ENCODE measurements at places on chromosomes 16 and 17.

- no peak for DNase-seq
Observed at GRCh38 chr17:73879987-73880386, 235.7 kb upstream of the SDK2 start.

GRCh38 chr16:78715106-78715505 lies 615.7 kb downstream of the WWOX start:
- DNase-seq = no peak

DNA sequence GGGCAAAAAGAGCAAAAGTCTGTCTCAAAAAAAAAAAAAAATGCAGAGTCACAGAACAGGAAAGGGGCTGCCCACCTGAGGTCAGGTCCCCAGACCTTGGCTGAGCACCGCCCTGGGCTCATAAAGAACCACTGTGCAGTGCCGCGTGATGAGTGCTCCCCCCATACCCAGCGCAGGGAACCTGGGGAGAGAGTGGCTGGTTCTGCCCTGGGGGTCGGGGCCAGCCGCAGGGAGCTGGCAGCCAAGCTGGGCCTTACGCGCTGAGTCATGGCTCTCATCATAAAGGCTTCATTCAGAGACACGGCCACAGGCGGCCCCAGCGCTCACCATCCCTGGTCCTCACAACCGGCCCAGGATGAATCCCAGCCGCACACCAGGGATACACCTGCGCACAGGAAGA lies 80.7 kb downstream of the RAB11FIP4 start:
- no peak for DNase-seq

DNA sequence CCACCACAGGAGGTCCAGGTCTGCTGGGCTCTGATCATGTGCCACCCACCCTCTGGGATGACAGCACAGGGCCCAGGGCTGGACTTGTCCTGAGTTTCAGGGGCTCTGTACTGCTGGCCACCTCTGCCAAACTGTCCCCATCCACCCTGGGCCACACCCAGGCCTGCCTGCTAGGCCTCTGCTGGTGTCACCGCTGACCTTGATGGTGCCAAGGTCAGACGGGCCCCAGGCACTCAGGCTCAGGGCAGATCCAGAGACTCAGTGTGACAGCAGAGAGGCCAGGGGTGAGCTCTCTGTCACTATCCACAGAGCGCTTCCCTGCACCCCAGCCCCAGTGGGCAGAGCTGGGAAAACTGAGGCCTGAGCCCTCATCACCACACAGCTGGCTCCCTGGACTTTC lies 75.6 kb downstream of the RMI2 start:
- DNase-seq = no peak

DNA sequence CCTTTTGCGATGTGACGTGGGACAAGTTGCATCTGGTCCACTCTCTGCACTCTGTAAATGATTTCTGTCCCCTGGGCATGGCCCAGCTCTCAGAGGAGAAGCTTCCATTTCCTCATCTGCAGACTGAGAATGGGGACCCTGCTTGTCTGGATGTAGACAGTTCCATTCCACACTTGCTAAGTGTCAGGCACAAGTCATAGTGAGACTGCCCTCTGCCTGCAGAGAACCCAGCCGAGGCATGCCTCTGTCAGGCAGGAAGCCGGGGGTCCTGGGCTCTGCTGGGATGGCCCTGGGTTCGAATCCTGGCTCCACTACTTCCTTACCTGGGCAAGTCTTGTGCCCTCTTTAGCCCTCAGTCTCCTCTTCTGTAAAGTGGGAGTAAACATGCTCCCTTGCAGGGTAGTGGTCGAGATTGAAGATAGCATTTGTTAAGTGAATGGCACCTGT lies 4.1 kb downstream of the MAP2K3 start:
- no peak for DNase-seq

- DNase-seq = no peak
Observed at GRCh38 chr17:72775919-72776318, 316.6 kb downstream of the SLC39A11 start.

- peak; percentile 27 for DNase-seq
Observed at GRCh38 chr16:22098405-22099255, 6.3 kb downstream of the VWA3A start.

- DNase-seq = no peak
Observed at GRCh38 chr16:14186007-14186794, 115.1 kb downstream of the MRTFB start.

DNA sequence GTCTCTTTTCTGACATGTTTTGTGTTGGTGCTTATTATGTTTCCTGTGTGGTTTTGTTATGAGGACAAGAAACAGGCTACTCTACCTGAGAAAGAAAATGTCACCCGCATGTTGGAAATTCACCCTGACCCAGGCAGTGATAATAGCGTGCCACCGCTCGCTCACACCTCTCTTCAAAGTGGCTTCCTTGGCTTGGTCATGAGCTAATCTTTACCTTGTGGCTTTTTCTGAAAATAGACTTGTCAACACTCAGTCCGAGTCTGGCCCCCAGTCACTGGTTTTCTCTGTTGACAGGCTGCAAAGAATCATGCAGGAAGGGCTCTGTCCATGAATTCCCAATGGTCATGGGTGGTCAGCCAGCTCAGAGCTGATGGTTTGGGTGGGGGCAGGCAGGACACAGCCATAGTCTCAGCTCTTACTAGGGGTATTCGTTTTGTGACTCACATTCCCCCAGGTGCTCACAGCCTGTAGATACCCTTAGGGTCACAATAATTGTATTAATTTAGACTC lies 121.3 kb upstream of the CACNG5 start:
- no peak for DNase-seq

DNA sequence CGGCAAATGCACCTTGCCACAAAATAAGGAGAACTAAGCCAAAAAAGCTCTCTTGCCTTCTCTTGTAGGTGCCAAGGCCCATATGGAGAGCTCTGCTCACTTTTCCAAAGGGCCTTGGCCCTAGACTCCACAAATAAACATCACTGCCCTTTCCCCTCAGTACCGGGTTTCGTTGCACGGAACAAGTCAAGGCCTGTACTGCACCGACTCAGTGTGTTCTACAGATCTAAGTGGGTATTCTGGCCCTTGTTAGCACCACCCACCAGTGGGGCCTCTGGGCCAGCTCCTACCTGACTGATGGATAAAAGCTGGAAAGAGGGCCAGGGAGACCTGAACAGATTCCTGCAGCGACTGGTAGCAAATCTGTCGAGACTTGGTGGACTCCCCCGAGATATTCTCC lies 43.7 kb upstream of the GSG1L start:
- DNase-seq = no peak

DNA sequence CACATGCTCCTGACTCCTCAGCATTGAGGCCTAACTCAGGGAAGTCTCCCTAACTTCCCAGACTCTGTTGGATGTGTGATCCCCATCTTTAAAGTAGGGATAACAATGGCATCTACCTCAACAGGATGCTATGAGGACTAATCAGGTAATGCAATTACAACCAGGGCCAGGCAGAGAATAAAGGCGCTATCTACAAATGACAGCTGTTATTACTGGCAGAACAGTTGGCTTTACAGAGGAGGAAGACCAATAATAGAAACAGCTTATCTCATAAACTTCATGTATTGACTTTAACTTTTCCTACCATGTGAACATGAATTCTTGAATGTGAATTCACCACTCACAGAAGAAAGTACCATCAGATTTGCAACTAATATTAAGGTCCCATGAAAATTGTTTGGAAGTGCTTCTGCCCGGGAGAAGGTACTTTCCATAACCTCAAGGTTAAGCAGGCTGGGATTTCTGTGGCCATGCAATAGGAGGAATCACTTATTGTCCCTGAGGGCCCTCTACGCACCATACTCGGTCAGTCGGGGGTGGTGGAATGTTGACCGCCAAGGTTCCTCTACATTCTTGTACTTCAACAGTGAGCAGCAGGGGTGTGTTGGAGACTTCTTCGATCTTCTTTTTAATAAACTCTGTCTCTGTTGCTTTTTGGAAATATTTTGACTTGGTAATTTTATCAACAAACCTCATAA lies 22.6 kb upstream of the ERN1 start:
- DNase-seq = no peak

DNA sequence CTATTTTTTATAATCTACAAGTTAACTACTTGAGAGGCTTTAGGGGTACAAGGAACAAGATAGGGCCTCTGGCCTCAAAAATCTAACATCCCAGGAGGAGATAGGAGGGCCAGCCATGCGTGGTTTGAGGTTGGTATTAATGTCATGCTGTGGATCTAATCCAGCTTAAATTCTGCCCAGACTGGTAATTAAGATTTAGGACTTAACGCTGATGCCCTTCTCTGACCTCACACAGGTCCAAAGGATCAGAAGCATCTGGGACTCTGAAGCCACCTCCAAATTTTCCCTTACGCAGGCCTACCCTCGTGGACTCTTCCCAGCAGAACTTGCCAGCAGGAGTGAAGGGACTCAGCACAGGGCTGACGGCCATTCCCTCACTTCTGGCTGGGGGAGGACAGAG lies 15.1 kb downstream of the SLC6A4 start:
- no peak for DNase-seq

GRCh38 chr16:75311383-75311938 lies 60.0 kb upstream of the BCAR1 start:
- DNase-seq = no peak

DNA sequence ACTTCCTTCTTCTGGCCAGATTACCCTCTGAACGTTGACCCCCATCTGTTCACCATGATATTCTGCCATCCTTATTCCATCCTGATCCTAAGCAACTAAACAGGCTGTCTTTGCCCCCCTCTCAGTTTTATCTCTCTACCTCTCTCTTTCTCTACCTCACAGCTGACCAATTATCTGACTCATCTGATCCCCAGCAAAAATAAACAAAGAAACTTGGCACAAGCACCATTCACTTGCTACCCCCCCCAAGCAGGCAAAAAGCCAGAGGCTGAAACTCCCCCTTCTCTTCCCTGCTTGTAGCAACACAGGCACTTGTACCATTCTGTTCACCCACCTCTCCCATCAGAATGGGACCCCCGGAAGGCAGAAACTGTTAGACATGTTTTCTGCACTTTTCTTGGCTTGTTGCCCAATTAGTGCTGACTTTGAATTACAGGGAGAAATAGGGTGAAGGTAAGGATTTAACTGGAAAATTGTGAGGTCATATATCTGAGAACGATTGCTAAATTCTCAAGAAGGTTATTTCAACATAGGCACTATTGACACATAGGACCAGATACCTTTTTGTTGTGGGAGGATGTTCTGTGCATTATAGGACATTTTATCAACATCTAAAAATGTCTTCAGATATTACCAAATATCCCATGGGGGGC lies 163.2 kb downstream of the TOX3 start:
- DNase-seq = no peak

- DNase-seq = no peak
Observed at GRCh38 chr16:354291-354881, 1.9 kb upstream of the AXIN1 start.

DNA sequence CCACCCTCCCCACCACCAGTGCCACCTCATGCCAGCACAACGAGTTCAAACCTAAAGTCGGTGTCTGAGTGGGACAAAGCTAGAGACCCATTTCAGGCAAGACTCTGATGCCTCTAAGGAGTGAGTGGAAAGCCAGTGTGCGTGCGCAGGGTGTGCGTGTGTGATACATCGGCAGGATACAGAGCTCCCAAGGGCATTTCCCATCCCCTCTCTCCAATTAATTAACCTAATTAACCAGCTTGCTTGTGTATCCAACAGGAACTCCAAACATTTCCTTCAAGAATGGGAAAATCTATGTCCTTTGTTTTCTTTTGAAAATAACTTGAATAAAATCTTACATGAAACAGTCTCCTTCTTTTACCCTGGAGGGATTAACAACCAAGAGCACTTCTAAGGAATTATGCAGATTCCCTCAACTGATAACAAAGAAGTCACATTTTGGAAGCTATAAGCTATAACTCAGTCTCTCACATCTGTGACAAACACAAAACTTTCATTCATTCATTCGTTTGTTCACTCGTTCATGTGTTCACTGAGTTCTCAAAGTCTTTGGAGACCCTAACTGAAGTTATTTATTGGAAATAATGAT lies 9.9 kb downstream of the ATPAF2 start:
- DNase-seq = no peak

DNA sequence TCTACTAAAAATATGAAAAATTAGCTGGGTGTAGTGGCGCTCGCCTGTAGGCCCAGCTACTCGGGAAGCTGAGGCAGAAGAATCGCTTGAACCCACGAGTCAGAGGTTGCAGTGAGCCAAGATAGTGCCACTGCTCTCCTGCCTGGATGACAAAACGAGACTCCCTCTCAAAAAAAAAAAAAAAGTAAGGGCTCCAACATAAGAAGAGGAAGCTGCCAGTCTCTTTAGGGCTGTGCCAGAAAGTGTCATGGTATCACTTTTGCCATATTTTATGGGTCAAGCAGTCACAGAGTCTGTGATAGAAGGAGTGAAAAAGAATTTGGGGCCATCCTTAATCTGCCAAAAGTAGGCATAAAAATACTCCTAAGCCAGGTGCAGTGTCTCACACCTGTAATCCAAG lies 1.4 kb upstream of the PIPOX start:
- DNase-seq = no peak

GRCh38 chr17:79572136-79572925 lies 38.5 kb downstream of the RBFOX3 start:
- no peak for DNase-seq

DNA sequence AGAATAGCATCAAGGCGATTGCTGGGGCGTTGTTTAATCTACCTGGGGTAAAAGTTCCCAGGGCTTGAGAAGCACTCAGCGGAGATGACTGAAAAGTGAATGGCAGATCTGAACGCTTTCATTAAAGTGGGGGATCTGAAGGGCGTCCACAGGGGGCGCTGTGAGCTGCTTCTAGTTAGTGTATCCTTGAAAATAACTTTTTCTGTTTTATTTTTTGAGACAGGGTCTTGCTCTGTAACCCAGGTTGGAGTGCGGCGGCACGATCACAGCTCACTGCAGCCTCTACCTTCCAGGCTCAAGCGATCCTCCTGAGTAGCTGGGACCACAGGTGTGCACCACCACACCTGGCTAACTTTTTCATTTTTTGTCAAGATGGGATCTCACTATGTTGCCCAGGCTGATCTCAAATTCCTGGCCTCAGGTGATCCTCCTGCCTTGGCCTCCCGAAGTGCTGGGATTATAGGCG lies 360.4 kb downstream of the SEC14L1 start:
- no peak for DNase-seq

- no peak for DNase-seq
Observed at GRCh38 chr17:36632916-36633771, 31.8 kb downstream of the MRM1 start.

DNA sequence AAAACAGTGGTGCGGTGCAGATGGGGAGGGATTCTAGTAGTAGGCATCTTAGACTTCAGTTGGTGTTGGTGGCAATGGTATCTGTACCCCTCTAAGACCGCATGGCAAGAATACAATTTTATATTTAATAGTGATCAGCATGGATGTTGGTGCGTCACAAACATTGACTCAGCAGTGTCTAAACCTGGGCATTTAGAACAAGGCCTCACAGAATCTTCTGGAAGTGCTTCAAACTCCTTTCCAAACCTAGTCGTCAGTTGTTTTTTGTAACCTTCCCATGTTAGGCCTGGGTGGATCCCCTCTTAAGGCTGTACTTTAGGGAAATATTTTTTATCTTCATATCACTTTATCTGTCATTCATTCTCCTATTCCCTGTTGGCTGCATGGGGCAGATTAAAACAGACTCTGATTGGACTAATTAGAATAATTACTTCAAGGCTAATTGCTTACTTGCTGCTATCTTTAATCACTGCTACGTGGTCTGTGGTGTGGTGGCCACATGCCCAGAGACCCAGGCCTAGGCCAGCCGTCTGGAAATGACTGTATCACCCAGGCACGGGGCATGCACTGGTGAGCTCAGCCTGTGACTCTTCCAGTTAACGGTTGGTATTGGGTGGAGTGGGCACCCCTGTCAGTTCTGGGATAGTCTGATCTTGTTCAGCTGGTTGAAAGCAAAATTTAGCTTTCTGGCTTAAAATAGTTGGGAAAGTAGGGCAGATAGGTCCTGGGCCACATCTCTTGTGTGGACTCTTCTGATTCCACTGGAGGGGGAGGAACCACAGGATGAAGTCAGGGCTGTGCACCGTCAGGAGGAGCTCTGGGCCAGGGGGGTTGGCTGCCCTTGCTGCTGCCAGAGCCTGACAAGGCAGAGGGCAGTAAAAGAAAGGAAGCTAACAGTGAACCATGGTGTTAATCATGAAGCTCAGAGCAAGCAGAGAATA lies 4.5 kb downstream of the ALKBH5 start:
- DNase-seq = no peak
